ENCODE measurements at places on chromosomes 16 and 17.

DNA sequence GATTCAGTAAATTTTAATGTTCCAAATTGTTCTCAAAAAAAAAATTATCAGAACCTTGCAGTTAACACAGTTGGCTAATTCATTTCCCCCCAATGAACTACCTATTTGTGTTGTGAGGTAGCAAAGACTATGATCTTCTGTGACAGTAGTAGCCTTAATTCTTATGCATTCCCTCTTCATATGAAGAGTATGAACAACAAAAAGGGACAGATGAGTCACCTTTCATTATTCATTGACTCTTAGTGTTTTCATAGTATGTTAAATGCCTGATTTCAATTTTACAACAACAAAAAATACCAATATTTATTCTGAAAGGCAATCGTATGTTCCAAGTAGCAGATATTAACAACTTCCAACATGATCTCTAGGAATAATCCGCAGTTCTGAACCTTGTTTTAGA lies 3.6 kb upstream of the SLFN11 start:
- DNase-seq = no peak

- DNase-seq = no peak
Observed at GRCh38 chr17:17713839-17714238, 32.6 kb downstream of the RAI1 start.

- DNase-seq = no peak
Observed at GRCh38 chr16:78249832-78250231, 150.4 kb downstream of the WWOX start.

GRCh38 chr16:74107795-74108610 lies 188.6 kb upstream of the PSMD7 start:
- peak; percentile 76 for DNase-seq

GRCh38 chr17:36509272-36509985 lies 22.9 kb downstream of the ZNHIT3 start:
- no peak for DNase-seq

GRCh38 chr17:71980171-71980570 lies 140.6 kb upstream of the SOX9 start:
- no peak for DNase-seq

DNA sequence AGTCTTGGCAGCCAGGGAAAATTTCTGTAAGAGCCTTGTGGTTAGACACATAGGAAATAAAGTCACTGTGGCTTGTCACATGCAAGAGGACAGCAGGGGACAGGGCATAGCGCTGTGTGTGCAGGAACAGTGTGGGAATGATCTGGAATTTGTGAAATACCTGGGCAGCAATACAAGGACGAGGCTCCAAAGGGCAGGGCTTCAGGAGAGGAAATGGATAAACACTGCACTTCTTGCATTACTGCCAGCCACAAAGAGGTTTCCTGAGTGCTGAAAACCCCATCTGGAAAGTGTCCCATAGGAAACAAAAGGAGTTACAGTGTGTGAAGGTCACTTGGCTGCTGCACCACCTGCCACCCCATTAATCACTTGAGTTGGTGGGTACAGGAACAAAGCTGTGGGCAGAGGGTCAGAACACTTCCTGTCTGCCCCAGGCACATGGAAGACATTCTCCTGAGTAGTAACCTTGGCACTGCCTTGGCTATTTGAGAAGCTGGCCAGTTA lies 12.1 kb upstream of the HP start:
- no peak for DNase-seq

- DNase-seq = no peak
Observed at GRCh38 chr17:38565853-38566665, 39.7 kb downstream of the SRCIN1 start.

All from Caco-2 (cell line).